Jurkat, Clone E6-1 (cell line): ENCODE measurements at places on chromosomes 1 and 21.

- DNase-seq: no peak
Observed at GRCh38 chr1:53448241-53448841, 10.9 kb upstream of the DMRTB1 start.

DNA sequence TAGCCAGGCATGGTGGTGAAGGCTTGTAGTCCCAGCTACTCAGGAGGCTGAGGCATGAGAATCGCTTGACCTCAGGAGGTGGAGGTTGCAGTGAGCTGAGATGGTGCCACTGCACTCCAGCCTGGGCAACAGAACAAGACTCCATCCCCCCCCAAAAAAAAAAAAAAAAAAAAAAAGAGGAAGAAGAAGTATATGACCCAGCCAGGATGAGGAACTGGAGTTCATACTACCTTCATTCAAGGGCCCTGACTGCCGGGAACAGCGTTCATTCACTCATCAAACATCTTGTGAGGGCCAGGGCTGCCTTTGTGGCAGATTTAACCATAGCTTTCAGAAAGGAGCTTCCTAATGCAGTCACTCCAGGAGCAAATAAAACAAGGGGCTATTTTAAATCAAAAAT lies 127.6 kb downstream of the MRPS6 start:
- DNase-seq: no peak

GRCh38 chr1:110083866-110084226 lies 13.4 kb upstream of the ALX3 start:
- DNase-seq: no peak

- no peak for DNase-seq
Observed at GRCh38 chr1:155932487-155932886, 1.7 kb downstream of the KHDC4 start.

DNA sequence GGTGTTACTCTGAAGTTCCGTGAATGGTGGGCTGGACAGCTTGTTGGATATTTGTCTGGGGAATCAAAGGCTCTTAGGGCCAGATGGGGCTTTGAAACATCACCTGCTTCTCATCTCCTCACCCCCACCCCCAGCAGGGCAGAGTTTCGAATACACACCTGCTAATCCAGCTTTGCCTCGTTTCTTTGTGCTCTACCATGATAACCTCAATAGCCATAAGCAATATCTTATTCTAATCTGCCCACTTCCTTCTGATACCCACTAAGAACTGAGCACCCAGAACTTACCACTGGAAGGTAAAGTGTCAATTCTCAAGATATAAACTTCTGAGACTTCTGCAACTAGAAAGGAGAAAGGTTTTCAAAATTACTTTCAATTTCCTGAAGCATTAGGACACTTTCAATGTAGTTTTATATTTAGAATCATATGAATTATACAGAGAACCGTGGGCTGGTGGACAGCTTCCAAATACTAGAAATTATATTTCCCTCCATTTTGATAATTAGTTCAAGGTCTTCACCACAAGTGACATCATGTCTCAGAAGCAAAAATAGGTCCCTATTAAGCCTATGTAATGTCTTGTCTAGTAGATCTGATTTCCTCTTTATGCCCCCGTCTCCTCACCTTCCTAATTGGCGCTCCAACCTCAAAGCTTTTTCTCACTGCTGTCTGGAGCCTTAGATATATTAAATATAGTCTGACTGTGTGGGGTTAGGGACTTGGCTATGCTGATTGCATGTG lies 64.4 kb upstream of the NEK2 start:
- peak; percentile 80 for DNase-seq
